ENCODE measurements at places on chromosomes 12 and 14.

- peak; percentile 97 for DNase-seq
Measured at GRCh38 chr14:68476212-68477109, 316.4 kb downstream of the ZFP36L1 start.

DNA sequence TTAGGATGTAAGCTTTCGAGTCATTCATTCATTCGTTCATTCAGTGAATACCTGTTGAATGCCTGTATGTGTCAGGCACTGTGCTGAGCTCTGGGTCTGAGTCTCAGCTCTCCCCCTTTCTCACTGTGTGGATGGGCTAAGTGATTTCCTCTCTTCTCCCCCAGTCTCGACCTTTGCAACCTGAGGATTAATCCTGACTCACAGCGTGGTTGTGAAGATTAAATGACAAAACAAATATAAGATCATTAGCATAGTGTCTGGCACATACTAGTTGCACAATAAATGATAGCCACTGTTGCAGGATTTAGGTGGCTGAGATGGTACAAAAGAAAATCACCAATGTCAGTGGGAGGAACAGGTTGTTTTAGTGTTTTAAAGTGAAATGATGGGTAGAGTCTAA, 136.7 kb downstream of the GPR135 start:
- DNase-seq = no peak

DNA sequence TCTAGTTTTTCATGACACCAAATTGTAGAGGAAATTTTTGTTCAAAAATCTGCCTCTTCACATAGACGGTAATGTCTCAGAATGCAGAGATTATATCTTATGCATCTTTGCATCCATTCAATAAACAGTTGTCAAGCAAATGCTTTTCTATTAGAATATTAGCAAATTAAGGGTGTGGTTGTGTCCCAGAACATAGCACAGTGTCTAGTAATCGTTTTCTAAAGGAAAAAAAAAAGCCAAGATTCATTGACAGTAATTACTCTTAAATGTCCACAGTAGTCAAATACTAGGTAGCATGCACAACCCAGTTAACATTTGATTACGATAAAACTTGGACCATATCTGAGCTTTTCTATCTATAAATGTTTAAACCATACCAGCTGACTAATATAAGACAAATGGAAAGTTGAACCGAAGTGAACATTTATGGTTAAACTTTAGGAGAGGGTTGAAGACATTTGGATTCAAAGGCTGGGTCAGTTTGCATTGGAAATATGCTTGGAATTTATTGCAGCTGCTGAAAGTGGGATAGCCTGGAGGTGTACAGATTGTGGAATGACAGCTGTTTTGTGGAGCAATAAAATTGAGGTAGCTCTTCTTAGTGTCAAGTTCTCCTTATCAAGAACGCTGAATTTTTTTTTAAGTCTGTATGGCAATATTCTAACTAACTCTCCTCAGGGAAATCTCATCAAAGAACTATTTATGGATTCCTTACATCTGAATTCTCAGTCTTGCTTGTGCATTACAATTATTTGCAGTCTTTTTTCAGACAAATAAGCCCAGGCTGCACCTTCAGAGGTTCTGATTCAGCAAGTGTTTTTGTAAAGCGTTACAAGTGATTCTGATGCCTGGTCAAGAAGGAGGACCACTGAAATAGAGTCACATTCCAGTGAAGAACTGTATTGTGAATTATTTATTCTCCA, 66.7 kb upstream of the ATP2B1 start:
- DNase-seq = peak; percentile 67

GRCh38 chr12:81295251-81295650, 217.4 kb downstream of the ACSS3 start:
- DNase-seq = no peak

- no peak for DNase-seq
Measured at GRCh38 chr12:4431866-4432265, 13.7 kb downstream of the FGF6 start.

DNA sequence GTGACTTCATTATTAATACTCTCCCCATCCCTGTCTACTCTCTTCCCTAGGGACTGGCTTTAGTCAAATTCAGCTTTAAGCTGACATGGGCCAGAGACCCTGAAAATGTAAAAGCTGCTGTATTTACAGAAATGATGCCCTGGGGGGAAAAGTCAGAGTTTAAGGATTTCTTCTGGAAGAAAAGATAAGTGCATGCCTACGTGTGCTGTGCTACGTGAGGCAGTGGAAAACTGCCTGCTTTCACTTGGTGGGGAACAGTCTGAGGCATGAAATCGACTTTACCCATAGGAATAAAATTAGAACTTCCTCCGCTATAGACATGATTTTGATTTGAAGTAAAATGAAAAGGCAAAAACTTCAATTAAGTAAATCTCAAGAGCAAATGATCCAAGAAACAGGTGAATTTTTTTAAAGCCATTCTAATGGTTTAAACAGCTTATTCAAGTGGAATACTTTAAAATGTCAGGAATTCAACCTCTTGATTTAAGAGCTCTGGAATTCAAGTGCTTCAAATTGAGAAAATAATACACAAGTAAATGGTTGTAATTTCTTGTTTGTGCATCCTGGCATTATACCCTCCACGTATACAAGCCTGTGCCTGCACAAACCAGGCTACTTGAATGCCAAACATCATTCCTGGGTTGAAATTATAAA, 168.5 kb downstream of the FOXN3 start:
- no peak for DNase-seq

GRCh38 chr14:22565391-22565945, 23.6 kb downstream of the DAD1 start:
- DNase-seq = no peak

DNA sequence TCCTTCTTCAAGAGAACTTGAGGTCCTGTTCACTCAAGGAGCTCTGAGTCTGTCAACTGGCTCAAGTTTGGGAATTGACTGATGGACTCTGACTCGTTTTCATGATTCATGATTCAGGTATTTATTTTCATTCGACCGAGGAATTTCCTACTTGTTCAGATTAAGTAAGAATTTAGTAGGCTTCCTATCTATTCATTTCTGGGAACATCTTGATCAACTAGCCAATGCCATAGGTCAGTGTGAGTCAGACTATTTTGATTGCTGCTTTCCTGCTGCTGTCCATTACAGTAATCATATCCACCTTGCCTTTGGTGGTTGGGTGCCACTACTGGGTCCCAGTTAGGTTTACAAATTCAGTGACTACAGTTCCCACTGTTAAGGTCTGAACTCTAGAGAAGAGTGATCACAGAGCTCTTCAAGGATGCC, 6.1 kb downstream of the FAM186A start:
- DNase-seq = peak; percentile 87

DNA sequence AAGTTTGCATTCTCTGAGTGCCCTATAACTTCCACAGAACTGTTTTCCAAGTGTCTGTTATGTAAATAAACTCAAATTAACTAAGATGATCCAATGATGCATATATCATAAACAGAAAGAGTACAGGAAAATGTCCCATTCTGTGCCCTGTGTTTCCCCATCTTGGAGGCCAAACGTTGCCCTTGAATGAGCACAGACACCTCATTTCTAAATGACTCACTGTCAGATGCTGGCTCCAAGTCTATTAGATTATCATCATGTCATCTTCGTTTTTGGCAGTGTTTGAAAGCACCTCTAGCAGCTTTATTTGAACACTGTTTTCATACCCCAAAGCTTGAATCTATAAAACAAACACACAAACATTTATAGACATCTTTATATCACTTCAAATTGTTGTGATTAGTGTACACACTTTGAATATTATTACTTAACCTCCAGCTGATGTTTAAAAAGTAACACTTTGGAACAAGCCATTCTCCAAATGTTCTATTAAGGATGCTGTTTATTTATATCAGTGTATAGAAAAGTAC, 424.2 kb downstream of the NOVA1 start:
- DNase-seq = peak; percentile 60

DNA sequence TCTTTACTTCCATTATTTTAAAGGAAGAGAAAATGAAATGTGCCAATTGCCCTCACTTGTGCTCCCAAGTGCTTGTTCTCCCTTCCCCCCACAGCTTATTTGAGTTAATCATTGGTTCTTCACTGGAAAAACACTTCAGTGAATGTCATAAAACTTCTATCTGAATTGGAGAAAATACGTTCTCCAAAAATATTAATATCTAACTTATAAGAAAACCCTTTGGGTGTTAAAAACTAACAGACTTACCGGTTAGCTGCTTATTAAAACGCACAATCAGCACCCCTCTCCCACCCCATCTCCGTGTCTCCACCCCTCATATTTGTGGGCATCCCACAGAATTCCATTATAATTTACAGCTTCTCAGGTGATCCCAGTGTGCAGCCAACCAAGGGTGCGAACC, 31.7 kb downstream of the PLEKHA5 start:
- DNase-seq = no peak

- DNase-seq = no peak
Measured at GRCh38 chr12:64030155-64030554, 185.7 kb downstream of the SRGAP1 start.

- no peak for DNase-seq
Measured at GRCh38 chr14:71753976-71754375, 178.3 kb upstream of the RGS6 start.

DNA sequence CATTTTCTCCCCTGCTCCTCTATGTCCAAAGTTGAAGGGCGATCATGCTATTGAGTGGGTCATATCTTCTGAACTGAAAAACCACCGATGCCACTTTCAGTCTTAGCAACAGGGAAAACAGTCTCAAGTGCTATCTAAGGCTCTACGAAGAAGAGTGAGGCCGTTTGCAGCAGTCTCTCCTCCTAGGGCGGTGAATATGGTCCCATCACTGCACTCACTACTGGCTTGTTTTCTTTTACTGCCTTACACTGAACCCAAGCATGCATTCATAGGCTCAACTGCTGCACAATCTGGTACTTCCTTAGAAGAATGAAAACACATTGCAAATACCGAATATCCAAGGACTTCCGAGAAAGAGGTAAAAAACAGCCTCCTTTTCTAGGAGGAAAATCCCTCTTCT, 92.1 kb downstream of the DNAH10 start:
- no peak for DNase-seq

DNA sequence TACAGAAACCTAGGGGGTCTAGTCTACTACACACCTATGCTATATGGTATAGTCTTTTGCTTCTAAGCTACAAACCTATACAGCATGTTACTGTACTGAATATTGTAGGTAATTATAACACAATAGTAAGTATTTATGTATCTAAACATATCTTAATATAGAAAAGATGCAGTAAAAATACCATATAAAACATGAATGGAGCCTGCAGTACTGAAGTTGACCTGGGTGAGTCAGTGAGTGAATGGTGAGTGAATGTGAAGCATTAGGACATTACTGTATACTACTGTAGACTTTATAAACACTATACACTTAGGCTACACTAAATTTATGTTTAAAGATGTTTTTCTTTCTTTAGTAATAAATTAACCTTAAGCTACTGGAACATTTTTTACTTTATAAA, 13.1 kb upstream of the ABCD2 start:
- DNase-seq = no peak

GRCh38 chr14:72416892-72417291, 477.0 kb downstream of the DPF3 start:
- no peak for DNase-seq

DNA sequence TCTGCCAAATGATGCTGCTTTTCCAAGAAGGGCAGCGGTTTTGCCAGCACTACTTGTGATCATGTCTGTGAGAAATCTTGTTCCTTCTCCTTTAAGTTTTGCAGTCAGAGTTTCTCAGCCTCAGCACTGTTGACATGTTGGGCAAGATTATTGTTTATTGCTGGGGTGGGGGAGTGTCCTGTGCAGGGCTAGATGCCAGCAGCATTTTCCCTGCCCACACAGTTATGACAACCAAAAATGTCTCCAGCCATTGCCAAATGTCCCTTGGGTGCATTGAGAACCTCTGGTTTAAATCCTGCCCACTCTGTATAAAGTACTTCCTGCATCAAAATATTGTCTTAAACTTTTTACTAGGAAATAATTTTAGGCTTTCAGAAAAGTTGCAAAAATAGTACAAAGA, 20.0 kb downstream of the TMEM132C start:
- DNase-seq = no peak

Data from fibroblast of villous mesenchyme (primary cell).